Activated CD4-positive, alpha-beta T cell treated with anti-CD3 and anti-CD28 coated beads, Interleukin-2, amount 10 ng/mL, durations not matched to agents 24 days and 14 days (primary cell): ENCODE measurements at places on chromosomes 1 and 21. TPM values are rescaled to one million over a fixed set of nuclear protein-coding genes. Genes with fewer than 3 reads are reported as not detected.

DNA sequence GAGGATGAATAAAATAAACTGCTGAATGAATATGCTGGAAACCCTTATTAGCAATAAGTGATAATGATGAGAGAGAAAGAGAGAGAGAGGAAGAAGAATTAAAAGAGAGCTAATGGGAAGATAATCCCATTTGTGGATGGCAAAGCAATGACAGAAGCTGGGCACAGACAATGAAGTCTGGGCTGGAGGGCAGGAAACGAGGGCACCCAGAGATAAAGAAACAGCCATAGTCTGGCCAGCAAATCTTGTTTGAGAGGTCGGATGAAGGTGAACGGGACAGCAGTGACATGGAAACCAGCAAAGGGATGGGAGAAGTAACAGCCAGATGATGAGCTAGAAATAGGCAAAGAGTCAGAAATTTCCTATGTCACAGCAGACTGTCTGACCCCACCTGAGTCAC, 155.9 kb downstream of the ASTN1 start:
- H3K36me3 ChIP-seq: no peaks in the 10 kb centered on the region
- no peak overlapping the region for H3K4me3 ChIP-seq
- H3K4me1 ChIP-seq: no peaks in the 10 kb centered on the region
- H3K27me3 ChIP-seq: no peaks in the 10 kb centered on the region

- no peak overlapping the region for H3K27ac ChIP-seq
- no peak for DNase-seq
These were observed 41.6 kb upstream of the TMEM52 start for GRCh38 chr1:1960480-1961196.

DNA sequence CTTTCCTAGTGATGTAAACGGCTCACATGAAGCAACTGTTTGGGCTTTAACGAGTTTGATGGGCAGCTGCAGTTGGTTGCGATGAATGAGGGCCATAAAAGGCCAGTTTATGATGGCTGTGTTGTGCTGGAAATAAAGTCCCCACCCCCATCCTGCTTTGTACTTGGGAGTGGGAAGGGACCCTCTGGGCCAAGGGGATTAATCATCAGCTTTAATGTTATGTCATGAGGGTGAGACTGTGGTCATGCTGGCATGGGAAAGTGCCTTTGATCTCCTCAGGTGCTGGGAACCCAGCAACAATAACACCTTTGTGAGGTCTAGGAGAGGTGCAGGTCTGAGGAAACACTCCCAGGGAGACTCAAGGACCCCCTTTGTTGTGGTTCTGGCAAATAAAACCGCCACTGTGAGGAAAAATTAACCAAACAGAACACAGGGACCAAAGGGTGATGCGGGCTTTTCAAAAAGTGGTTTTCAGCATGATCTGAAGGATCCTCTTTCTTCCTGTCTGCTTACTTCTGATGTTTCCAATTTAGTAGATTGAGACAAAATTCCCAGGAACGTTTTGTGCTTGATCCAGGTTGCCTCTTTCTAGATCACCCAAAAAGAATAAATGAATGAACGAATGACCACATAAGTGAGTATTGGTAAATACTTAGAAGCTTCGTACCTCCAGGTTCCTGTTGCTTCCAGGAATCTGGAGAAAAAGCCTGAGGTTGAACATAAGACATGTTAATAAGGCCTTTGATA, 257.8 kb upstream of the HOOK1 start:
- no peak overlapping the region for H3K27ac ChIP-seq
- peaks cover 6% of the 10 kb centered on the region for H3K4me1 ChIP-seq
- no peak overlapping the region for H3K4me3 ChIP-seq
- peaks cover 10% of the 10 kb centered on the region for H3K36me3 ChIP-seq

GRCh38 chr1:212566522-212567479, 41.8 kb upstream of the ATF3 start:
- peak overlapping the region; percentile 81 for H3K4me3 ChIP-seq
- no peaks in the 10 kb centered on the region for H3K36me3 ChIP-seq
- peak; percentile 86 for DNase-seq

GRCh38 chr1:182185842-182186756, 124.6 kb upstream of the ZNF648 start:
- no peaks in the 10 kb centered on the region for H3K36me3 ChIP-seq
- no peaks in the 10 kb centered on the region for H3K4me1 ChIP-seq
- peaks cover 8% of the 10 kb centered on the region for H3K27me3 ChIP-seq
- DNase-seq: no peak
- no peak overlapping the region for H3K4me3 ChIP-seq
- no peak overlapping the region for H3K27ac ChIP-seq

GRCh38 chr21:17726047-17726829, 92.9 kb downstream of the C21orf91 start:
- no peak overlapping the region for H3K4me3 ChIP-seq
- DNase-seq: no peak
- peaks cover 3% of the 10 kb centered on the region for H3K27me3 ChIP-seq

DNA sequence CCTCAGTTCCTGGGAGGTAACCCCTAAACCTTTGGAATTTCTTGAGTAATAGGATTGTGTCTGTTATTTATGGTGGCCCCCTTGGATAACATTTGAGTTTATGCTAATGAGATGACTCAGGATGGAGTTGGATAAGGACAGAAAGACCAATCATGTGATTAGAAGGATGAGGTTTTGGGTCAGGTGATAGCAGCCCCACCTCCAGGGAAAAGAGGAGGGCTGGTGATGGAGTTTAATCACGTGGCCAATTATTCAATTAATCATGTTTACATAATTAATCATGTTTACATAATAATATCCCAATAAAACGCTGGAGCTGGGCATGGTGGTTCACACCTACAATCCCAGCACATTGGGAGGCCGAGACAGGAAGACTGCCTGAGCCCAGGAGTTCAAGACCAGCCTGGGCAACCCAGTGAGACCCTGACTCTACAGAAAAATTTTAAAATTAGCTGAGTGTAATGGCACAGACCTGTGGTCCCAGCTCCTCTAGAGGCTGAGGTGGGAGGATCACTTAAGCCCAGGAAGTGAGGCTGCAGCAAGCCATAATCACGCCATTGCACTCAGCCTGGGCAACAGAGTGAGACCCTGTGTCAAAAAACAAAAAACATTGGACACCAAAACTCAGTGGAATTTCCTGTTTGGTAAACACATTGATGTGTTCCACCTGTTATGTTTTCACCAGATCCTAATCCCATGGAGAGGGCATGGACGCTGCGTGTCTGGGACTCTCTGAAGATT, 73.3 kb downstream of the NUP210L start:
- peaks cover 2% of the 10 kb centered on the region for H3K27me3 ChIP-seq
- no peaks in the 10 kb centered on the region for H3K4me1 ChIP-seq
- no peak for DNase-seq
- no peak overlapping the region for H3K4me3 ChIP-seq

DNA sequence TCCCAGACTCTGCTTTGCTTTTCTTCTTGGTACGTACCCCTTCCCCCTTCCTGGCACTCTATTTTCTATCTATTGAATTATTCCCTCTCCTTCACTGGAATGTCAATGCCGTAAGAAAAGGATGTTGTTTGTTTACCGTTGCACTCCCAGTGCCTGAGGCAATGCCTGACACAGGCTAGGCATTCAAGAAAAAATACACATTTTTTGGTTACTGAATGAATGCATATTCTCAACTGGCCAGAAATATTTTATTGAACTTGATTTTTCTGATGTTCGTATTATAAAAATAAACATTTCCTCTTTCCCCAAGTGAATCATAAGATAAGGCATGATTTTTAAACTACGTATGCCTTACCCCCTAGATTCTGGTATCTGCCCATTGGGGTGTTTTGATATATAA, 41.2 kb downstream of the GNG12 start:
- H3K27me3 ChIP-seq: peaks cover 16% of the 10 kb centered on the region
- H3K27ac ChIP-seq: no peak overlapping the region
- H3K4me3 ChIP-seq: no peak overlapping the region
- H3K4me1 ChIP-seq: no peaks in the 10 kb centered on the region
- no peaks in the 10 kb centered on the region for H3K36me3 ChIP-seq

- no peaks in the 10 kb centered on the region for H3K27me3 ChIP-seq
- no peak for DNase-seq
- no peak overlapping the region for H3K4me3 ChIP-seq
- H3K4me1 ChIP-seq: peaks cover 22% of the 10 kb centered on the region
- H3K36me3 ChIP-seq: no peaks in the 10 kb centered on the region
These were observed 5.2 kb upstream of the AGPAT3 start for GRCh38 chr21:43859747-43860214.

DNA sequence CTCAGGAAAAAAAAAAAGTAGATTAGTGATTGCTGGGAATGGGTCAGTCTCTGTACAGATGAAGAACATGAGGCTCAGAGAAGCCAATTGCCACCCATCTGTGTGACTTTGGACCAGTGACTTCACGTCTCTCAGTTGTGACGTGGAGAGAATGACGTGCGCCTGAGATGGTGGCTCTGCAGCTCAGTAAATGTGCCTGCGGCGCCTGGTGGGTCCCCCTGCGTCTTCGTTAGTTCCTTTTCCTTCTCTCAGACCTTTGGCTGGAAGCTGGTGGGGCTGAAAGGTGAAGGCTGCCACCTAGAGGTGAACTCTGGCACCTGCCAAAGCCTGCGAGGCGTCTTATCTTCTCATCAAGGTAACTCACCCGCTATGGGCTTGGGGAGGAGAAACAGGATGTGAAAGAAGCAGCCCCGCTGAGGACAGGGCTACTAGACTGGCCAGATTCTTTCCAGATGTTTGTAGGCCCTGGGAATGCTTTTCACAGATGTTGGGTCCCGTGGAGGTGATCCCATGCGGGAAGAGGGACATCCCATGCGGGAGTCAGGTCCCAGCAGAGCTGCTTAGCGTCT, 8.7 kb upstream of the E2F2 start:
- H3K36me3 ChIP-seq: no peaks in the 10 kb centered on the region
- peak; percentile 98 for DNase-seq
- peaks cover 15% of the 10 kb centered on the region for H3K4me1 ChIP-seq
- H3K4me3 ChIP-seq: peak overlapping the region; percentile 51

DNA sequence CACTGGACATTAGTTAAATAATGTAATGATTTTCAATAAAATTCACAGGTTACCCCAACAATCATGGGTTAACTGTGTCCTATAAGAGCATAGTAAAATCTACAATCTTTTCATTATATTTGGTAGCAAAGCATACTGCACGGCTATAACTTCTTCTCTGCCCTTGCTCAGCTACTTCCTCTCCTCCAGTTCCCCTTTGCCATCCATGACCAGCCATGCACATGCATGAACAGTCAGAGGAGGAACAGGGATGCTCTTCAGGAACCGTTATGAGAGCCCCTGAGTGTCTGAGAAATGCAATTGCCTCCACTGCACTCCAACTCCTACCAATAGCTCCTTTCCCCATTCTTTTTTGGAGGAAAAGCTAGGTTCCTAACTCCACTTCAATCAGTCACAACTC, 646.7 kb downstream of the LTN1 start:
- no peak for DNase-seq
- no peak overlapping the region for H3K4me3 ChIP-seq
- no peaks in the 10 kb centered on the region for H3K4me1 ChIP-seq
- no peak overlapping the region for H3K27ac ChIP-seq
- H3K27me3 ChIP-seq: no peaks in the 10 kb centered on the region

DNA sequence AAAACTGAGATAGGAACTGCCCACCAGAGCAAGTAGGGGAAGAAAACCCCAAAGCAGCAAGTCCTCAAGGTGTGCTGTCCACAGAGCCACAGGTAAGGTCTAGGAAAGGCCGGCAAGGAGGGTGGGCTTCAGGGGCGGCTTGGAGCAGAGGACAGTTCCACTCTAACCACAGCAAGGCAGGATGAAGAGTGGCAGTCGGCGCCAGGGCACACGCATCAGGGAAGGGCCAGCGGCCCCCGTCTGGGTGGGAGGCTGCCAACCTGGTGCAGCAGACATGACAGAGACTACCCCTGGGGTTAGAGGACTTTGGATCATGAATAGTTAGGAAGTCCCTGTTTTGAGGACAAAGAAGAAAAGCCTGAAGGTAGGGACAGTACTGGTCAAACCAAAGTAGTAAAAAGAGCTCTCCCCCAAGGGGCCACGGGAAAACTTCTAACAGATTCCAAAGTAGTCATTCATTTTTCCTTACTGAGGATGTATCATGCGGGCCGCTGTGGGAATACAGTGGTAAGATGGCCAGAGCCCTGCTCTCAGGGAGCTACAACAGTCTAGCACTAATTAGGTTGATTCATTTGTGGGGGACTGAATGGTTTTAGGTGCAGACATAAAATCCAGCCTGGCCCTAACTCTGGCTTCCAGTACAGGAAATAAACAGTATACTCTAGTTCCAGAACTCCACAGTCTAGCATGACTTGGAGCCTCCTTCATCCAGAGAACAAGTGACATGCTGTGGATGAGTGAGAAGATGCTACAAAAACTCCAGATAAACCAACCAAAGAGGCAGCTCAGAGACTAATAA, 3.5 kb upstream of the RAP1GAP start:
- H3K4me3 ChIP-seq: no peak overlapping the region
- peaks cover 2% of the 10 kb centered on the region for H3K36me3 ChIP-seq
- peaks cover 6% of the 10 kb centered on the region for H3K4me1 ChIP-seq
- H3K27ac ChIP-seq: no peak overlapping the region

GRCh38 chr1:53303726-53304515, 23.9 kb downstream of the LRP8 start:
- no peaks in the 10 kb centered on the region for H3K27me3 ChIP-seq
- peaks cover 15% of the 10 kb centered on the region for H3K36me3 ChIP-seq
- peaks cover 18% of the 10 kb centered on the region for H3K4me1 ChIP-seq
- H3K27ac ChIP-seq: no peak overlapping the region

GRCh38 chr1:228095161-228095560, 8.0 kb downstream of the C1orf35 start:
- no peak overlapping the region for H3K27ac ChIP-seq
- H3K4me1 ChIP-seq: peaks cover 19% of the 10 kb centered on the region
- no peaks in the 10 kb centered on the region for H3K27me3 ChIP-seq
- DNase-seq: no peak
- no peak overlapping the region for H3K4me3 ChIP-seq

GRCh38 chr1:81410351-81410750, 390.4 kb upstream of the ADGRL2 start:
- no peak for DNase-seq
- no peak overlapping the region for H3K27ac ChIP-seq
- no peaks in the 10 kb centered on the region for H3K27me3 ChIP-seq
- no peaks in the 10 kb centered on the region for H3K36me3 ChIP-seq

Gene ANKRD45
- total RNA-seq: not detected in 2 replicates

Gene KCNQ4
- total RNA-seq: 1.4 and 1.5 TPM in 2 replicates

Gene VAV3
- total RNA-seq: 5.5 TPM in 2 replicates

Gene FCRL2
- total RNA-seq: not detected in 2 replicates

Gene C1orf116
- not detected in 2 replicates for total RNA-seq

Gene RGS13
- total RNA-seq: not detected in 2 replicates

Gene PTPRC
- 436 and 438 TPM in 2 replicates for total RNA-seq

Gene SERPINC1
- total RNA-seq: not detected in 2 replicates

Gene RIPK4
- not detected in 2 replicates for total RNA-seq
